Panc1 (cell line): ENCODE measurements at places on chromosomes 1 and 21. TPM values are rescaled to one million over a fixed set of nuclear protein-coding genes. Genes with fewer than 3 reads are reported as not detected.

The PRR9 gene
- not detected for total RNA-seq

The CENPS gene
- total RNA-seq, result 40.8 TPM

The MATN1 gene
- 0.59 TPM for total RNA-seq

The MXRA8 gene
- 96.0 TPM for total RNA-seq

The TFAP2E gene
- total RNA-seq, result 3.2 TPM

The AADACL3 gene
- not detected for total RNA-seq

The NUF2 gene
- 26.1 TPM for total RNA-seq

The PDZK1IP1 gene
- total RNA-seq, result not detected

The RAVER2 gene
- 15.1 TPM for total RNA-seq

The AMY1B gene
- total RNA-seq, result not detected

The NBL1 gene
- total RNA-seq, result 191 TPM

The NPHS2 gene
- not detected for total RNA-seq

The NR5A2 gene
- total RNA-seq, result 4.3 TPM

The KRTAP13-2 gene
- not detected for total RNA-seq

The DNAJC28 gene
- 1.5 TPM for total RNA-seq

The KCNK1 gene
- total RNA-seq, result 0.13 TPM

The SEC16B gene
- total RNA-seq, result 0.39 TPM

The PTGFRN gene
- 5.2 TPM for total RNA-seq

The PPFIA4 gene
- 1.9 TPM for total RNA-seq

The ZNF648 gene
- not detected for total RNA-seq

The ANKRD35 gene
- total RNA-seq, result not detected

The CACHD1 gene
- total RNA-seq, result 29.9 TPM

The ZFP69B gene
- 11.6 TPM for total RNA-seq

The RUNX3 gene
- 0.10 TPM for total RNA-seq

The CLCA2 gene
- total RNA-seq, result not detected

The FAM167B gene
- total RNA-seq, result 1.9 TPM

The CRTC2 gene
- total RNA-seq, result 39.3 TPM

The KRTAP11-1 gene
- total RNA-seq, result not detected

The ERRFI1 gene
- 299 TPM for total RNA-seq

The FAM72C gene
- total RNA-seq, result 1.2 TPM

The OLFML2B gene
- total RNA-seq, result 1.5 TPM

The OR6N1 gene
- not detected for total RNA-seq

The CYP4A11 gene
- not detected for total RNA-seq

The CYP4A22 gene
- not detected for total RNA-seq

The LRRIQ3 gene
- total RNA-seq, result 0.85 TPM

The ZNHIT6 gene
- total RNA-seq, result 56.2 TPM

The ERMAP gene
- total RNA-seq, result 15.3 TPM

The CIART gene
- total RNA-seq, result 3.4 TPM

The GNAT2 gene
- total RNA-seq, result 0.44 TPM

The CFHR2 gene
- not detected for total RNA-seq

The SH2D2A gene
- 0.69 TPM for total RNA-seq

The PRAMEF27 gene
- not detected for total RNA-seq

The POTED gene
- not detected for total RNA-seq

The ADAMTS5 gene
- 0.05 TPM for total RNA-seq

The AUNIP gene
- total RNA-seq, result 12.2 TPM

The C1orf94 gene
- total RNA-seq, result not detected

The FCGR1A gene
- not detected for total RNA-seq

The SPOCD1 gene
- 0.54 TPM for total RNA-seq

The DENND1B gene
- total RNA-seq, result 7.7 TPM

The CELA2B gene
- not detected for total RNA-seq

The TXNIP gene
- total RNA-seq, result 15.2 TPM

The USP48 gene
- total RNA-seq, result 71.6 TPM

The GCSAML gene
- not detected for total RNA-seq

The TNFSF4 gene
- 0.13 TPM for total RNA-seq

The AIRE gene
- not detected for total RNA-seq

The DNASE2B gene
- not detected for total RNA-seq

The SPATA46 gene
- total RNA-seq, result not detected

The SERTAD4 gene
- total RNA-seq, result 0.31 TPM

The RGS16 gene
- 0.23 TPM for total RNA-seq
